Pulmonary artery endothelial cell (primary cell): ENCODE measurements at places on chromosomes 1 and 21.

DNA sequence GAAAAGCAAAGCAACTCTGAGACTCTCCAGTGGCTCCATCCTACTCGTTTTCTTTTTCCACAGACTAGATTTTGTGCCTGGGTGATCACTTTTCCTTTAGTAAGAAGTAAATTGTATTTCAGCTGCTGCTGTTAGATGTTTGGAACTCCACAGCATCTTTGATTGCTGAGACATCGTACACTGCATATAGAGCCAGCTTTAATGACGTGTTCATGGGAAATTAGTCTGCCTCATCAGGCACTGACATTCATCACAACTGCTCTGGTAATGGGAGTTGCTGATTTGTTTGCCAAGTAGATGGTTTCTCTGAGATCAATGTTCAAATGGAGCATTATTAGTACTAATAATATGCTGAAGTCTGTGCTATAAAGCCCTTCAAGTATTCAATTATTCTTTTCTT lies 573.8 kb upstream of the NR5A2 start:
- no peak for DNase-seq

GRCh38 chr1:152047730-152048415 lies 11.1 kb upstream of the S100A11 start:
- peak; percentile 83 for DNase-seq

DNA sequence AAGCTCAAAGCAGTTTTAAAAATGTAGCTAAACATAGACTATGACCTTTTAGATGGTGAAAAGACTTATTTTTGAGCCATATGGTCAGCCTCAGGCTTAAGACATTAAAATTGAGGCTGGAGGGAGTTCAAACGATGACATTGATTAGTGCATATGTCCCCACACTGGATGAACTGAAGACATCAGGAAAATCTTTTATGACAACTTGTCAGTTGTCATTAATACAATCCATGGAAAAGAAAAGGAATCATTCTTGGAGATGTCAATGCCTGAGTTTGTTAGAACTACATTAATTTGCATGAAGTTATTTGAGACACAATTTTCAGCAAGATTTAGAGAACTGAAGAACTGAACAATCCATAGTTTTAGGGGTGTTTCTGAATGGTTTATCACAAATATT lies 349.9 kb downstream of the COL11A1 start:
- DNase-seq, result no peak

- DNase-seq, result no peak
Observed at GRCh38 chr1:240280560-240281322, 189.1 kb downstream of the FMN2 start.

DNA sequence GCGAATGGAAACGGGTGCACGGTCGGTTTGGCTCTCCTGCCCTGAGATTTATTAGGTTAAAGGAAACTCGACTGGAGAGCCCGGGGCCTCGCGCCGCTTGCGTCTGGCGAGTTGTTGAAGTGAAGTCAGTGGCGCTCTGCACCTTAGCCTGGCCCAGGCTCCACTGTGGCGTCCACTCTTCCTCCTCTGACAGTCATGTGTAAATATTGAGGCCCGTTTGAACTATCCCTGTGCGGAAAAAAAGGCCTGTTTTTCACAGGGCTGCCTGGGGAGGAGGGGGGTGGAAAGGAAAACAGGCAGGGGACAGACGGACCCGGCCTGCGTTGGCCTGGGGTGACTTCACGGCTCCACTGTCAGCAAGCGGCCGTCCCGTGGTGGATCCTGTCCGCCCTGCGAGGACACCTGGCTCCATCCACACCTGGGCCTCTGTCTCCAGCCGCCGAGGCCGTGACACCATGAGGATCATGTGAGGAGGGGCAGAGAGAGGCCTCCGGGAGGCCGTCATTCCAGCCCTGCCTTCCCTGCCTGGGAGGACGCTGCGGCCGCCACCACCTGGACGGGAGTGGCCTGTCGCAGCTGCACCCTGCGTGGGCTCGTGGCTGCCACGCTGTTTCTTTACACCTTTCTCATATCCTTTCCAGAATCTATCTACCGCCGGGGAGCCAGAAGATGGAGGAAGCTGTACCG lies 59.8 kb downstream of the FAAP20 start:
- DNase-seq, result no peak

DNA sequence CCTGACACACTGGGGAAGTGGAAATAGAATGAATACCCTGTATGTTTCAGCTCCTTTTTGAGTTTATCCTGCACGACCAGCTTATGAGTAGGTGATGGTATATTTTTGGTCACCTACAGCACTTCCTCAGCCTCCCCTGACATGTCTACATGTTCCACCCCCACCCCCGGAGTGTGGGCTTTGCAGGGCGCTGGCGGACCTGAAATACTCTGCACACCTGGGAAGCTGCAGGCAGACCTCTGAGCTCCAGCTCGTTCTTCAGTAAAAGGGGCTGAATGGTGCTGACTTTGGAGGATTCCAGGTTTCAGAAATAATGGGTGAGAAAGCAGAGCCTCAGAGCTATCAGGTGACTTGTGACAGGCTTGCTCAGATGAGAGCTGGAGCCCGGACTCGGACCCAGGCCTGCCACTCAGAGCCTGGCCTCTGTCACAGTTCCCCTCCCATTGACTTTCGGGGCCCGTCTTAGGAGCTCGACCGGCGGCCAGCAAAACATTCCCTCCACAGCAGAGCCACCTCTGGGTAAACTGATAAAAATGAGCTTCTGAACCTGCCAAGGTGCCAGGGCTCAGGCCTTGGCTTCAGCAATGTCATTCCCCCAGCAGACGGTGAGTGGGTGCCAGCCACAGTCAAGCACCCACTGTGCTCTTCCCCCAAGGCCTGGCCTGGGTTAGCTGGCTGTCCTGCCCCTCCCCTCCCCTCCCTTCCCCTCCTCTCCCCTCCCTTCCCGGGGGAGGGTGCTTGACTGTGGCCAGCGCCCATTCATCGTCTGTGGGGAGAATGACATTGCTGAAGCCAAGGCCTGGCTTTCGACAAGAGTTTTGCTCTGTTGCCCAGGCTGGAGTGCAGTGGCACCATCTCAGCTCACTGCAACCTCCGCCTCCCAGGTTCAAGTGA lies 30.1 kb downstream of the DOP1B start:
- DNase-seq, result no peak

- no peak for DNase-seq
Observed at GRCh38 chr1:116177861-116178260, 66.7 kb downstream of the MAB21L3 start.

- DNase-seq, result peak; percentile 43
Observed at GRCh38 chr1:51768971-51769588, 109.4 kb downstream of the NRDC start.

- no peak for DNase-seq
Observed at GRCh38 chr1:46413596-46413985, 19.5 kb downstream of the FAAH start.

- DNase-seq, result peak; percentile 41
Observed at GRCh38 chr1:193408782-193409293, 222.4 kb upstream of the B3GALT2 start.

DNA sequence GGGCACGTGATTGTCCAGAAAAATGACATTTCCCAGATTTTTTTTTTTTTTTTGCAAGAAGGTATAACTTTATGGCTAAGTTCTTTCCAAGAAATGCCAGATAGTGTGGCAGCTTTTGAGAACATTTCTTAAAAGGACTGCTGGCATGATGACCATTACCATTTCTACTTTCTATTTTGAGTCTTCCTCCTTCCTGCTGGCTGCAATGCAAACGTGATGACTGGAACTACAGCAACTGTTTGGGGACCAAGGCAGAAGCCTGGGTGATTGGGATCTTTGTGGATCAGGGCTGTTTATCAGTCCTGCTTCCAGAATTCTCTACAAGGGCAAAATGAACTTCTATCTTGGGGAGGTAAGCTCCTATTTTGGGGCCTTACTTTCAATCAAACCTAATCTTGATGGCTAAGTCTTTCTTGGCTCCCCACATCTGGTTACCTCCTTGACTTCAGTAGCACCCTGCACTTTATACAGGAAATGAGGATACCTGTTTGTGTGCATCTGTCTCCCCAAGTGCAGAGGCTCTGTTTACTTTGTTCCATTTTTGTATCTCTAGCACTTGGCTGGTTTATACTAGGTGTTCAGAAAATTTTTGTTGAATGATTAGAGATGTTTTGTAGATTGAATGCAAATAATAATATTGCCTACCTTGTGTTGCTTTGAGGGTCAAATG lies 3.7 kb upstream of the DDX20 start:
- no peak for DNase-seq

- DNase-seq, result no peak
Observed at GRCh38 chr1:224203243-224204016, 20.4 kb downstream of the DEGS1 start.

DNA sequence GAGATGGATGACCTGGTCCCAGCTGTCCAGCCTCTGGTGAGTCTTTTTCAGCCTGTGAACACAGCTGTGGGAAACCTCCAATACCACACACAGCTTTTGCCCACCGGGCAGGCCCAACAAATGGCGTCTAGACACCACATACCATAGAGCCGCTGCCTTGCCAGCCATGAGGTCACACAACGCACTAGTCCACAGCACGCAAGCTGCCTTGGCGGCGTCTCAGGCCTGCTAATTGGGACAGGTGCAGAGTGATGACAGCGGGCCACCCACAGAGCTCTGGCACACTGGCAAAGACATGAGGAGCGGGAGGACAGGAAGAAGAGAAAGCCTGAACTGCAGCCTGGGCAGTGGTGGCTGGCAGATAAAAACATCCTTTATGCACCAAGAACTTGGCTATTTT lies 125.5 kb downstream of the ADAMTS1 start:
- no peak for DNase-seq

DNA sequence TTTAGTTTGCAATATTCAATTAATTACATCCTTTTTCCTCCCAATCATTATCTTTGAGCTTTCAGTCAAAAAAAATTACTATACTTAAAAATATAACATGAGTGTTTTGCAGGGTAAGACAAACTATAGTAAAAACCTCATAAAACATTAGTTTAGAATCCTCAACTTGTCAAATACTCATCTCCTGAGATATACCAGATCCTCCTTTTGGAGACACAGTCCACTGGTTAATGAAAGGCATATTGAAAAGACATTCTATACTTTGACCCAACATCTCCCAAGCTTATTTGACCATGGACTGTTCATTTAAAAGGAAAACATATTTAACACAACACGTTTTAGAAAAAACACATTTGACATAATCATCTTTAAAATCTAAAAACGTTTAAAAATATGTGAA lies 52.8 kb downstream of the NRIP1 start:
- DNase-seq, result no peak

- DNase-seq, result no peak
Observed at GRCh38 chr1:203122159-203122558, 5.4 kb upstream of the ADORA1 start.

GRCh38 chr1:225915538-225915991 lies 8.5 kb downstream of the PYCR2 start:
- DNase-seq, result no peak

DNA sequence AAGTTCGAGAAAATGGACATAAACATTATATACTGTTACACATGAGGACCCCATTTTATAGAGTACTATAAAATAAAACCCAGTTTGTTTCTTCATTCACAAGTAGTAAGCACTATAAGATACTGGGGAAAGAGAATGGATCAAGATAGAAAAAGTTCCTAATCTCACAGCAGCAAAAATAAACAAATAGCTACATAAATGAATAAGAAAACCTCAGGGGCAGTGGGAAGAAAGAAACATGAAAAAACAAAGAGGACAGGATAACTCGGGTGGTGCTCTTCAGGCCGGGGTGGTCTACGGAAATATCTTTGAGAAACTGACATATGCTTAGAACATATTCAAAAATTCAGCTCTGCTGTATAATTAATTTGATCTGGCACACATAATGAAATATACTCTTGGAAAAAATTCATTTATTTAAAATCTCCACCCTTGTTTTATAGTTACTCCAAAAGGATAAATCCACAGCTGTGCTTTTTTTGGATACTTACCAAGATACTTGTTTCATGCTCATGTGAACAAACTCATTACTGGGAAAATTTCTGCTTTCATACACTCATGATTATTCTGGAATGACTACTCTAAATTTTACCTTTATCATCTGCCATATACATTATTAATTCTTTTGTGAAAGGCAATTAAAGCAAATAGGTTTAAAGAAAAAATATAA lies 20.0 kb downstream of the CEP170 start:
- DNase-seq, result no peak

DNA sequence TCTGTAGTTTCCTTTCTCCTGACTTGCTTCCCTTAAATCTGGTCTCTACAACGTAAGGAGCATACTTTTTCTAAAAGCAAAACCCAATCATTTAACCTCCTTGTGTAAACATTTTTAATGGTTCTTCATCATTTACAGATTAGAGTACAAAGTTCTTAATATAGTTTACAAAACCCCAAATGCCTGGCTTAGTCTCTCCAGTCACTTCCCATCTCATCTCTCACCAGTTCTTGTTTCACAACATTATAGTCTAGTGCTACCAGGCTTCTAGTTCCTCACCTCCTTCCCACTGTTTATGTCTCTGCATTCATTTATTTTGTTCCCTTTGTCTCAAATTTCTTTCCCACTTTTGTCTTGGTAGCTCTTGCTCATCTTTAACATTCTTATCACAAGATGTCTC lies 168.4 kb downstream of the FASLG start:
- no peak for DNase-seq

GRCh38 chr1:27144920-27145661 lies 9.8 kb downstream of the SLC9A1 start:
- DNase-seq, result no peak

DNA sequence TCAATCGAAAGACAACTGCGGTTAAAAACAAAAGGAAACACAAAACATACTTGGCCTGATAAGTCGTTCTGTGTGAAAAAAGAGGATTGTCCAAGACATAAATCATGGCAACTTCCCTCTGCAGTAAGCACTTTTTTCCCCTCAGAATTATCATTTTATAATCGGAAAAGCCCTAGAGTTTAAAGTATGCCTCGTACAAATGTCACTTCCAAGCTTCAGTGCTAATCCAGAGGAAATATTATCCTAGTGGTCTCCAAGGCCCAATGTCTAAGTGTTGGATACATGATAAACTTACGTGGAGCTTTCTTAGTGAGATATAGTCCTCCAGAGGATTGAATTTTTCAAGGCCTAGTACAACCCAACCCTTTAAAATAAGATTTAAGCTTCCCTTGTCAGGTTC lies 11.2 kb upstream of the NTMT2 start:
- DNase-seq, result no peak

- no peak for DNase-seq
Observed at GRCh38 chr1:230277201-230278025, 148.7 kb downstream of the PGBD5 start.

DNA sequence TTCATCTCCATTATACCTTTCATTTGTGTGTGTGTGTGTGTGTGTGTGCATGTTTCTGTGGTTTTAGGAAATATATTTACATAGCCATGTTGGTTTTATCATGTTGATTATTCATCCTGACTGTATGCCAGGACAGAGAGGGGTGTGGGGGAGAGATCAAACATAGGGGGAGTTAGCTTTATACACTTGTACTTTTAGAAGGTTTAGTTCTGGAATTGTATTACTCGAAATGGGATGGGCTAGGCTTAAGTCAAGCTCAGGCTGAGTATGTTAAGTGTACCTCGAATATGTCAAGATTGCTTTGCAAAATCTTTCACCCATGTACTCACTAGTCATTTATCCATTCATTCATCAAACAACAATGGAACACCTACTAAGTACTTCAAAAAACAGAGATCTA lies 123.3 kb downstream of the HMCN1 start:
- no peak for DNase-seq

DNA sequence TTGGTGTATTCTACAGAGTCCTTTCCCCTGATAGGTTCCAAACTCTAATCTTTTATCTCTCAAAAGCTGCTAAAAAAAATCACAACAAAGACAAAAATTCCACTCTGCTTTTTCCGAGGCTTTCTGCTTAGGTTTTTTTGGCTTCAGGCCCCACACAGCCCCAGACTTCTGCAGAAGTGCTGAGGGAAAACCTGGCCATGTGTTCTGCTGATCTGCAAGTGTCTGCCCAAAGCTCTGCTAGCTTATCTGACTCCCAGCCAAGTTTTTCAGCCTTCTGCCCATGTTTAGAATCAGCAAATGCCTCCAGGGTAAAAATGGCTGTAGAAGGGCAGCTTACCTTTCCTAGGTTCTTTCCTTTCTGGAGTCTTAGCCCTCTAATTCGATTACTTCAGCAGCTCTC lies 28.4 kb downstream of the DISP3 start:
- no peak for DNase-seq
